ENCODE measurements at places on chromosomes 3 and 15.

DNA sequence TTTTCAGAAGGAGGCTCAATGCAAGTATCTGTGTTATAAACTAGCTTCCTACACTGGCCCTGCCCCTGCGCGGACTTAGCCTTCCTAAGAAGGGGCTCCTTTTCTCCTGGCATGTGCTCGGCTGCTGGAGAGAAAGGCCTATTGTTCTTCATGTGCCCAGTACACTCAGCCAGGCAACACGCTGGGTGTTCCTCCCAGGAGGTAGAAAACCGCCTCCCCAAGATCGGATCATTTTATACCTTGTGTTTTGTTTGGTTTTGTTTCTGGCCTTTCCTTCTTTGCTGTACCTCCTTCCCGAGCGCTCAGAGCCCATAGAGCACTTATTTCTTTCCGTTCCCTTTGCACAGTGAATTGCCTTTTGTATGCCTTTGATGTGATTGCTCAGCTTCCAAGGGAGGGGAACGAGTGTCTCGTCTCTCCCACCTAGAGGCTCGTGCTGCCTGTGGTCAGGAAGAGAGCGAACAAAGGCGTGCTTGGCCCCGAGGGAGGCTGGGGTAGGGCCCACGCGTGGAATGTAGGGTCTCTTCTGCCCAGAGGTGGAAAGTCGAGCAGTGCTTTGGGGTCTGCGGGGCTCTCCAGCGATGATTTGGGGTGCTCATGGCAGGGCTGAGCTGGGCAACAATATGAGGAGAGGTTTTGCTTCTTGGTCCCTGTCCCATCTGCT lies 30.0 kb downstream of the CCNL1 start:
- DNase-seq = no peak

DNA sequence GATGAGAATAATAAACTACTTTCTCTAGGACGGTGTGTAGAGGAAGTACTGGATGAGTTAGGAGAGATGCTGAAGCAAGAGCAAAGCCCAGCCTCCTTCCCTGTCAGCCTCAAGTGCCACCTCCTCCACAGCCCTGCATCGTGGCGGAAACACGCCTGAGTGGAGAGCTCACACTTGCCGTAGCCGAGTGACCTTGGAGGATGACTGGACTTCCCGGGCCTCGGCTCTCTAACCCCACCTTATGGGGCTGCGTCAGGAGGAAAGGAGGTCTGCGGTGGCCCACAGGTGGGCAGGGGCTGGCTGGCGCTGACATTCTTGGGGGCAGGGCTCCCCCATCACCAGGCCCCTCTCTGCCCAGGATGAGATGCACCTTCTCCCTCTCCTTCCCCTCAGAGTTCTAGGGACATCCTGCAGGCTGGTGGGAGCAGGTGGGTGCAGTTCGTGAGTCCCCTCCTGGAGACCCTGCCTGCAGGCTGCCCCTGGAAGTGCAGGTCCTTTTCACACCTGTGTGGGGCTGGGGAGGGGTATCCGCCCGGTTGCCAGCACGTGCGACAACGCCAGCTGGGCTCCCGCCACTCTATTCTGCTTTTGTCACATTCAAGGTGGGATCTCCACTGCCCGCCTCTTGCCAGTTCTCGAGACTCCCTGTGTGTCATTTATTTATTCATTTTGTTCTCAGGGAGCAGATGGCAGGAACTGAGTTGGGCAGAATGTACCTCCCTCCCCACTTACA lies 175.2 kb downstream of the MEGF11 start:
- DNase-seq = no peak

GRCh38 chr3:99953596-99953995 lies 135.9 kb downstream of the CMSS1 start:
- peak; percentile 8 for DNase-seq

DNA sequence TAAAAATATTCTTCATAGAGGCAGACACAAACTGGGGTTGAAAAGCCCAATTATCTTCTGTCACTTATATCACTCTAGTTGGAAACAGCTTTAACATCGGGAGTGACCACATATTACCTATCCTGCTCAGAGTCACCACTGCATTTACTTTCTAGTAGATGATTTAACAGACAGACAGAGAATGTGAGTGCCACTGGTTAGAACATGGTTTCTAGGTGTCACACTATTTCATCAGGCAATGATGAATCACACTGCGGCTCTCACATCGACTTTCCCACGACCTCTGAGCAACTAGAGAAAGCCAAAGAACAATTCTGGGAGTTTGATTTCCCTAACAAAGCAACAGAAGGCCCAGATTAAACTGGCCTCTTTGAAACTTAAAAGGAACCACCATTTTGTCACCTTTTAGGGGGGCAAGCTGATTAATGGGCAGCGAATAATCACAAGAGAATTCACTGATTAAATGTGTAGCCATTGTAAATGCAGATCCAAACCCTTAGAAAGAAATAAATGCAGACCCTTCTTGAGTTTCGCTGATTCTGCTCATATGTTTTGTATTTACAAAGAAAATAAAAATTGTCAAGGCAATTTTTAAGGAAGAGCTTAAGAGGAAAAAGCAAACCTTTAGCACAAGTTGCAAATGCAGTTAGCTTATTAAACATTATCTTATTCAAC lies 112.6 kb upstream of the KBTBD8 start:
- DNase-seq = no peak

DNA sequence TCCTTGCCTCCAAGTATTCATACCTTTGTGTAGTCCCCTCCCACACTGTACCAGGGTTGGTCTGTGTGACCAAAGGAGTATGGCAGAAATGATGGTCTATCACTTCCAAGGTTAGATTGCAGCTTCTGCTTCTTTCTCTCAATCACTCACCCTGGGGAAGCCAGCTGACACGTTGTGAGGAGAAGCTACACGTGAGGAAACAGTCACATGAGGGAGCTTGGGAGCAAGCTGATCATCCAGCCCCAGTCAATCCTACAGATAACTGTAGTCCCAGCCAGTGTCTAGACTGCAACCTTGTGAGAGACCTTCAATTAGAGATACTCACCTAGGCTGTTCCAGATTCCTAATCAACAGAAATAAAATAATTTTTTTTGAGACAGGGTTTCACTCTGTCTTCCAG lies 6.2 kb upstream of the ZNF774 start:
- DNase-seq = peak; percentile 71

DNA sequence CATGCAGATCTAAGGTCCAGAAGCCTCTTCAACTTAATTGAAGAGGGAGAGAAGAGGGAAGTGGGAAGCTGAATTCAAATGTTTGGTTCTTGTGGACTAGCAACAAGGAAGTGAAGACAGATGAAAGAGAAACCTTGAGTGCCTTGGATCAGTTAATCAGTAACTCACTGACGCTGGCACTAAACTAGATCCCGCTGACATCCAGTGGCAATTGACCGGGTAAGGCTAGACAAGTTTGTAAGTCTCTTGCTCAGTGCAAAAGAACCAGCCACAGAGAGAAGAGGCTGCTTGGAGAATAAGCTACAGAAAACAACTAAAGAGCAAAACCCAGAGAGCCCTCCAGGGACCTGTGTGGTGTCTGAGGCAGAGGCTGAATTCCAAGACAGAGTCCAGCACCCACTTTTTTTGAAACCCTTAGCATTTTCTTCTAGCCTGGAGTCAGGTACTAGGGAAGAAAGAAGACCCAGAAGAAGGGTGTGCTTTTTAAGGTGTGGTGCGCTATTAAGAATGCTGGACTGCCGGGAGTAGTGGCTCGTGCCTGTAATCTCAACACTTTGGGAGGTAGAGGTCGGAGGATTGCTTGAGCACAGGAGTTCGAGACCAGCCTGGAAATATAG lies 6.9 kb downstream of the PLCH1 start:
- DNase-seq = peak; percentile 25

DNA sequence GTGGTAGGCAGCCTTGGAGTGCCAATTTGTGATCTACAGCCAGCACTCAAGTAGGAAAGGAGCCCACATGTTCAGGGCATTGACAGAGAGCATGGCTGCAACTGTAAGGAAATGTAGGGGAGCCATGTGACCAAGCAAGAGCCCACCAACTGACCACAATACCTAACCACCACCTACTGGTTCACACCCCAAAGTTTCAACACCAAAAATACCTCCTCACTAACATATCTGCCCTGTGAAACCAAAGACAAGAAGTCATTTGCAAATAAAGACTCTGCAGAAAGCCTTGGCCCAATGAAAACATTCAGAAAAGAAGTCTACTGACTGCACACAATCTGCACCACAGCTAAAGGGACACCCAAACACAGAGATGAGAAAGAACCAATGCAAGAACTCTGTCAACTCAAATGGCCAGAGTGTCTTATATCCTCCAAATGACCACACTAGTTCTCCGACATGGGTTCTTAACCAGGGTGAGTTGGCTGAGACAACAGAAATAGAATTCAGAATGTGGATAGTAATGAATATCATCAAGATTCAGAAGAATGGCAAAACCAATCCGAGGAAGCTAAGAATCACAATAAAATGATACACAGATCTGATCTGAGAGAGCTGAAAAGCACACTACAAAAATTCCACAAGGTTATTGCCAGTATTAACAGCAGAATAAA lies 40.6 kb downstream of the SLC9C1 start:
- DNase-seq = no peak

- no peak for DNase-seq
These were observed 72.0 kb upstream of the CD96 start for GRCh38 chr3:111470032-111470431.
